ENCODE measurements at places on chromosomes 1 and 21.

DNA sequence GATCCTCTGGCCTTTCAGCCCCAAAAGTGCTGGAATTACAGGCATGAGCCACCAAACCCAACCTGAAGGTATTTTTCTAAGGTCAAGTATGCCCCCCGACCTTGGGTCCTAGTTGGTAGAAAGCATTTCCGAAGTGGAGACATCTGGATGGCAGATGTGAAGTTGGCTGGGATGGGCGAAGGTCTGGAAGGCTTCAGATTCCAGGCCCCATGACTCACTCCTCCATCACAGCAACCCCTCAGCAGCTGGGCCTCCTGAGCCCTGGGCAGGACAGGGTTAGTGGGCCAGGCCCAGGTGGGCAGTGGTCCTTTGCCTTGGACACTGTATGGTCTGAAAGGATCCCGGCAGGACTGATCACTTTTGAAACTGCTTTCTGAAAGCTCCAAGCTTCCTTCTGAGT lies 23.3 kb downstream of the NAV1 start:
- DNase-seq = no peak

DNA sequence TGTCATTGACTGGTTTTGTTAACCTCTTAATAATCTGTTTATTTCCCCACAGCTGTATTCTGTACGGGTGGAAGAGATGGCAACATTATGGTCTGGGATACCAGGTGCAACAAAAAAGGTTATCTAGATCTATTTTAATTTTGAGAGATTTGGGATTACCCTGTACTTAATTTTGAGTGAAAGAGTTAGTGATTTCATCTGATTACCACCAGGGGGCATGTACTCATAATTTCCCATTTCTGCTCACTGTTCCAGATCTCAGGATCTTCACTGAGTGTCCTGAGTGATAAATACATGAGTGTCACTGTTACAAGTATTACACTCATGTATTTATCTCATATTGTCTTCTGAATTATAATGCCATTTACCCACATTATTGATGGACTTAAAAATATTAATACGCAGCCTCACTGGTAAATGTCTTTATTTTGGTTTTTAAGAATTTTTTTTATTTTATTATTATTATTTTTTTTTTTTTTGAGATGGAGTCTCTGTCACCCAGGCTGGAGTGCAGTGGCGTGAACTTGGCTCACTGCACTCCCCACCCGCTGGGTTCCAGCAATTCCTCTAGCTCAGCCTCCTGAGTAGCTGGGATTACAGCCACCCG lies 27.4 kb downstream of the DTL start:
- no peak for DNase-seq

DNA sequence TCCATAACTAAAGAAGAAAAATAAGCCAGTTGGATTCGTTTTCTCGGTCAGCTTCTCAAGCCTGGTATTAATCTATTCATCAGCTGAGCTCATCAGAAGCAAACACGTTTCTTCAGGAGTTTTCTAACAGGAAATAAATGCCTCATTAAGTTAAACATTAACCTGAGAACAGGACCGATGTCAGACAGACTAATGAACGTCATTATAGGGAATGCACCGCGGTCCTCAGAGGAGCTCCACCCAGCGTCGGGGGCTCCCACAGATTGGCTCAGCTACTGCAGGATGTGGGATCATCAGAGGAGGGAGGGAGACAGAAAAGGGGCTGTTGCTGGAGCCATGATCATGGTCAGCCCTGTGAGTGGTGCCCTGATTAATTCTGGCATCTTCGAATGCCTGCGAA lies 615.4 kb downstream of the PTPRU start:
- DNase-seq = no peak

DNA sequence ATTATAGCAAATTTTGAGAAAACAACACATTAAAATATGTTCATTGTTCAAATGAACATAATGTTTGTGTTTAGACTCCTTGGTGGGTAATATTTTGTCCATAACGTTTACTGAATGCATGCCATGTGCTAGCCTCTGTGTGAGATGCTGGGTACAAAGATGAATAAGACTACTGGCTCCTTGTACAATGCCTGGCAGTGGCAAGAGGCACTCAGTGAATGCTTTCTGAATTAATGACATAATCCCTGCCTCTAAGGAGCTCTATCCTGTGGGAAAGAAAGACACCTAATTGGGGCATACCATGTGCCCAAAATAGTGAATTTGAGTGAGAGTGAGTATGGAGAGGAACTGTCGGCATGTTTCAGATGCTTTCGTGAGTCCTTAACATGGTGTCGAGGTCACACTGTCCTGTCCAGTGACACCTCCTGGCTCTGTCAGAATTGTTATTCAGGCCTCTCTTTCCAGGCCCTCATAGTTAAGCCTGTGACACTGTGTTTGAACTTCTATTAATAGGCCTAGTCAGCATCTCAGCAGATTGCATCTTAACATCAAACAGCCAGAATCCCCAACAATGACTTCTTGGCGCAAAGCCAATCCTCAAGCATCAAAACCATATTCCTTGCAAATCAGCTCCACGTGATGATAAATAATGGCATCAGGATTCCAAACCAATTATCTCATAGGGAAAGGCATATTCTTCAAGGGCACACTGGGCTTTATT lies 32.8 kb upstream of the S1PR1 start:
- DNase-seq = peak; percentile 20

DNA sequence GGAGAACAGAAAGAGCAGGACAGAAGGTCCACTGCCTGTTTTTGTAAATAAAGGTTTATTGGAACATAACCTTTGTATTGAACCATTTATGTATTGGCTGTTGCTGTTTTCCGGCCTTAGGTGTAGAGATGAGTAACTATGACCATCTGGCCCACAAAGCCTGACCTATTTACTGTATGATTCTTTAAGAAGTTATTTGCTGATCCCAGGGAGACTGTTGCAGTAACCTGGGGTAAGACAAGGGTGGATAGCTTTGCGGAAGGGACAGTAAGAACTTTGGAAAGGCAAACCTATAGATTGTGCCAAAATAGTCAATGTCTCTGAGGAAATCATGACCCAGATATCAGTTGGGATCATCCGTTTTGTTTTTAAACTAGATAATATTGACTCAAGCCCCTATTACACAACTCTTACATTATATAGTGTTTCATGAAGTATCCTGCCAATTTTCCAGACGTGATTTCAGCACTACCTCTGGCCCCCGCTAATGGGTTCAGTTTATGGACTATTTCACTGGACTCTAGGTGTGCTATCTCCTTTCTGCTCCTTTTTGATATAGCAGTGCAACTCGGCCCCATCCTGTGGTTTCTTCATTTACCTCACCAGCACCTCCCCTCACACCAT lies 20.8 kb upstream of the TLCD4 start:
- DNase-seq = no peak
